Stimulated activated CD8-positive, alpha-beta memory T cell treated with anti-CD3 and anti-CD28 coated beads, Interleukin-2, amount 100 ng/mL, for 1 hour (primary cell): ENCODE measurements at places on chromosomes 4 and X.

- DNase-seq = no peak
Measured at GRCh38 chrX:154730253-154730891, 20.5 kb downstream of the GAB3 start.

DNA sequence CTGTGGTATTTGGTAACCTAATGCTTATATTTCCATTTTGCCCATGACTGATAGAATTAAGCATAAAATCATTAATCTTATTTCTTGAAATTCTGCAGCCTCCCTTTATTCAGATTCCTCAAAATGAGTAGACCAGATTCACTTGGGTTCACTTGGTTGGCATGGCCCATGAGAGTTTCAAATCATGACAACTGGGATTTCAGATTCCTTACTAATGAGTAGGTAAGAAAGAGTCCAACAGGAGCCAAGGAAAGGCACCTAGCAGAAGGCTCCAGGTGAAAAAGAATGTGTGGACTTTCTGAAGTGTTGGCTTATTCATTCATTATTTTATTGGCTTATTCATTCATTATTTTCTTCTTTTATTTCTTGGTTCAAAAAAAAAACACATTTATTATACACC is 27.2 kb upstream of the GATB start:
- no peak for DNase-seq

DNA sequence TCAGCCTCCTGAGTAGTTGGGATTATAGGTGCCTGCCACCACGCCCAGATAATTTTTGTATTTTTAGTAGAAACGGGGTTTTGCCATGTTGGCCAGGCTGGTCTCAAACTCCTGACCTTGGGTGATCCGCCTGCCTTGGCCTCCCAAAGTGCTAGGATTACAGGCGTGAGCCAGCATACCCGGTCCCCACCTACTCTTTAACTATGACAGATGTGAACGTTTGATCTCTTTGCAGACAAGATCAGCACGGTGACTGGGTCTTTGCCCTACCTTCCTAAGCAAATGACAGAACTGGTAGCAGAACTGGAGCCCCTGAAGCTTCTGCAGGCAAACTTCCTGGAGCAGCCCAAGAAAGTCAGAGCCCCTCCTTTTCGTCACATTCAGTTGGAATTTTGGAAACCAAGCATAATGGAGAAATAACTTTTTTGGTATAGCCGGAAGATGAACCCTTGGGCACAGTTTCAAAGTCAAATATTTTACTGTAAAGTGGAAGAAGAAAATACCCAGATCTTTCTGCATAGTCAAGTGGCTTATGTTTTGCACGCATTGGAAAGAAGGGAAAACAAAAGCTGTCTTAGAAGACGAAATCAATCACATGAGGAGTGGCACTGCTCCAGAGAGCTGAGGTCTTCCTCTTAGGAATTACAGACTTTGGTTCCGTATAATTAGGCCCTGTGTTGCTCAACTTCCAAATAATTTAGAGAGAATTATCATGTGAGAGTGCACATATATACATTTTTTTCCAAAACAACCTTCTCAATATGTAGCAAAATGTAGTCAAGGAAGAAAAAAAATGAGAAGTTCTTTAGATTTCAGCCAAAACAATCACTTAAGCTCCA is 90.6 kb downstream of the SORBS2 start:
- no peak for DNase-seq

DNA sequence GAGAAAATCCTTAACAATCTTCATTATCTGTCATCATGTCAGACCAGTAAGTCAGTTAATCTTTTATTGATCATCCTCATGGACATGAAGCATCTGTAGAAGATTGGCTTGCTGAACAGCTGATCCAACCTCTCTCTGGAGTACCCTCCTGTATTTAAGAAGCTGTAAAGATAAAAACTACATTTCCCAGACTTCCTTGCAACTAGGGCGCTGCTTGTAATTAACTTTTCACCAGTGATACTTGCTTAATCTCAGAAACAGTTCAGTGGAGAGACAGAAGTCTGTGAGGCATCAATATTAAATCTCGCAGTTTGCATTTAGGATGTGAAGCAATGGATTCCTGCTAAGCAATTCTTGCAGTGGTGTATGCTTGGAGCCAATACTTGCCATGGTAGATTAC is 36.0 kb upstream of the SMARCA5 start:
- no peak for DNase-seq

DNA sequence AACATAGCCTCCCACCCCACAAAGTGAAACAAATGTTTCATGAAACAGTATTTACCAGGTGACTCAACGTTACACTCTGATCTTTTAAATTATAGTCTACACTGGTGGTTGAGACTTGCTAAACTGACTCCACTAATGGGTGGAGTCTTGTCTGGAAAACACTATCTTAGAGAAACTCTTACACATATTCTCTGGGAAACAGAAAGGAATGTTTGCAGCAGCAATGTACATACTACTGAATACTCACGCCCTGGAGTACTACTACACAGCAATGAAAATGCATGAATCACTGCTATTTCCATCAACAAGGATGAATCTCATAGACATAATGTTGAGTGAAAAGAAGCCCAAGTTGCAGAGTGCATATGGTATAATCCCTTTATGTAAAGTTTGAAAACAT is 208.5 kb upstream of the IGFBP7 start:
- DNase-seq = no peak

GRCh38 chr4:165766976-165767375 is 106.1 kb upstream of the TLL1 start:
- no peak for DNase-seq
